ENCODE measurements at places on chromosomes 1 and 21.

DNA sequence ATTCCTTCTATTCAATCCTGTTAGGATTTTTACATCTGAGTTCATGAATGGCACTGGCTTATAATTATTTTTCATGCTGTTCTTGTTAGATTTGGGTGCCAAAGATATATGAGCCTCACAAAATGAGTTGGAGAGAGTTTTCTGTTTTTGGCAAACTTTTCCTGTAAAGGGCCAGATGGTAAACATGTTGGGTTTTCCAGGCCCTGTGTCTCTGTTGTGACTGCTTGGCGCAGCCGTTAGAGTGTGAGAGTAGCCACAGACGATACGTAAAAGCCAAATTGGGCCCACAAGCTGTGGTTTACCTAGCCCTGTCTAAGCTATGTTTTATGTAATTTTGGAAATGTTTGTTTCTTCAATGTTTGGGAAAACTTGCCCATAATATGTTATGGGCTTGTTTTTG, 15.6 kb upstream of the CA6 start:
- DNase-seq: no peak

DNA sequence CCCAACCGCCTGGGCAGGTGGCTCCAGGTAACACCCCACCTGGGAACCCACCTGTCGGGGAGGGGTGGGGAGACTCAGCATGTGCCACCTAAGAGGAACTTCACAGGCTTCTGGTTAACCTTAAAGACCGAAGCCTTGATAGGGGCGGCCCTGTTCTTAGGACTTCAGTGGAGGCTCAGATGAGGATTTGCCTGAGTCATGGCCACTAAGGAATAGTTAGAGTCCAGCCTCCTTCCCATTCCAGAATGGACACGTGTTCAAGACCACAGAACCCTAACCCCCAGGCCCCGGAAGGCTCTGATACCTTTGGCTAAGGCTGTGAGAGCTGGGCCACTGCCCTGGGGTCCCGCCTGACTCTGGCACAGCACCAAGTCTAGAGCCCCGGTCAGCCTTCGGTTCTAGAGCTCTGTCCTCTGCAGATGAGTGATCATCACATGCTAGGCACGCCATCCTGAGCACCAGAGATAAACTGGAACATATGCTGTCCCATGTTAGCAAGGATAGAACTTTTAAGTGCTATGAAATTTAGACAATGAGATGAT, 20.3 kb downstream of the PADI6 start:
- DNase-seq: no peak

- DNase-seq: no peak
Measured at GRCh38 chr1:236458996-236459395, 64.8 kb upstream of the LGALS8 start.

DNA sequence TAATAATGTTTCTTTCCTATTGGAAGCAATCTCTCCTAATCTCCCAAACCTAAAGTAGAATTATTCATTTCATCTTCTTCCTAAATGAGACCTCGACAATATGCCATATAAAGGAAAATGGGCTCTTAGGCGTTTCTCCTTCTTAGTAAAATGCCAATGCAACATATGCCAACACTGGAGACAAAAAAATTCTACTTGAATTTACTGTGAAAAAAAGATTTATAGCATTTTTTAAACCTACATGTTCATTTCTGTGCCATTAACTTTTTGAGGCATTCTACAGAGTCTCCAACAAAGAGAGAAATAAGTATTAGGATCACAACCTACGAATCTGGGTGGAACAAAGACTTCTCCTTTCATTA, 1.3 kb downstream of the WDR47 start:
- DNase-seq: no peak

- no peak for DNase-seq
Measured at GRCh38 chr1:100299521-100300222, 33.7 kb downstream of the RTCA start.

GRCh38 chr1:46030074-46030870, 102.2 kb downstream of the PIK3R3 start:
- DNase-seq: no peak

DNA sequence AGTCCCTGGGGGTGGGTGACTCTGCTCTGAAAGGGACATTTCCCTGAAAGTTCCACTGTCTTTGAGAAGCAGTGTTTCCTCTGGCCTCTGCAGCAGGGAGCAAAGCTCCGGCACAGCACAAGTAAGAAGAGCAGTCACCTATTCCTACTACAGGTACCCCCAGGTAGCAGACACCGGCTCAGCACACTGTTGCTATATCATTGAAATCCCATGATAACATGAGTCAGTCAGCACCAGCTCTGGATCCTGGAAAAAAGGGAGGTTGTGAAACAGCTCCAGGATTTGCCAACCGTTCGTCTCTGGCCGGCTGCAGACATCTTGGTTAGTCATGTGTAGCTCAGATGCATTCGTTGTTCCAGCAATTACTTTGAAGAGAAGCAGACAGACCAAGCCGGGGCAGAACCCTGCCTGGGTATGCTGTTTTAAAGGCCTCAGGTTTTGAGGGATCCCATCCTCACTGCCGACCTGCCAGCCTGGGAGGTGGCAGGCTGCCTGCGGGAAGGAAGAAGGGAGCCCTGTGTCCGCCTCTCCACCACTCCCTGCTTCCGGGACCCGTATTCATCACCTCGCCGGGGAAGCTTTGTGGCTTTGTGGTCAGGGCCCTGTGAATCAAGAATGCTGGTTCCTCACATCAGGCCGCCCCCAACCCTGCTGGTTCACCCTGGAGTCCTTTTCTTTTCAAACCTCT, 139.2 kb downstream of the CLIC6 start:
- DNase-seq: peak; percentile 16

- no peak for DNase-seq
Measured at GRCh38 chr1:236457775-236458174, 63.7 kb downstream of the EDARADD start.

GRCh38 chr1:3139451-3139852, 70.4 kb downstream of the PRDM16 start:
- DNase-seq: no peak

DNA sequence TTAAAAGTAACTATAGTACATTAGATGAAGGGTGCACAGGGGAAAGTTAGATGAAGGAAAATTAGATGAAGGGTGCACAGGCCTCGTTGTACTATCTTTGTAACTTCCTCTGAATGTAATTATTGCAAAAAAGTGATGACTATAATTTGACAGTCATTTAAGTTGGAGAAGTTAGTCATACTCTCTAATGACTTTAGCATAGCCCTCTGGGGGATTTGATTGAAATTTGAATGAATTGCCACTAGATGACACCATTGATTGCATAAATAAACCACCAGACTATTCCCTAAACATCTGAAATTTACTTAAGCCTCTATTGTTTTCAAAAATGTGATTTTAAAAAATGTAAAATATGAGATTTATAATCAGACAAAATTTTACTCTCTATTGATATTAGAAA, 102.6 kb downstream of the TPR start:
- no peak for DNase-seq

GRCh38 chr1:79737193-79737592, 730.7 kb upstream of the ADGRL4 start:
- no peak for DNase-seq

GRCh38 chr21:36803051-36803645, 104.2 kb downstream of the SIM2 start:
- no peak for DNase-seq

DNA sequence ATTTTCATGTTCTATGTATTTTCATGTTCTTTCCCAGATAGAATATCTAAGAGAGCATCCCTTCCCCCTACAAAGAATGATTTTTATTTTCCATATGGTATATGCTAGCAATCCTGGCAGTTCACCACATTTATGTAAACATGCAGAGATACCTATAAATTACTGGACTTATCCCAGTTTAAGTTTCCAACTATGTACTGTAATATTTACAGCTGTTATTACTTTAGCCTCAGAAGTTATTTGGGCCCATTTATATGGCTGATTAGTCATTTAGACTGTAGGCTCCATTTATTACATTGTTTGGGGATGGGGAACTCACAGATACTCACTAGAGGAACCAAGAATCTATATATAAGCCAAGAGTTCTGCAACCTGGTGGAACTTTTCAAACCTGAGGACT, 84.8 kb upstream of the WARS2 start:
- no peak for DNase-seq

DNA sequence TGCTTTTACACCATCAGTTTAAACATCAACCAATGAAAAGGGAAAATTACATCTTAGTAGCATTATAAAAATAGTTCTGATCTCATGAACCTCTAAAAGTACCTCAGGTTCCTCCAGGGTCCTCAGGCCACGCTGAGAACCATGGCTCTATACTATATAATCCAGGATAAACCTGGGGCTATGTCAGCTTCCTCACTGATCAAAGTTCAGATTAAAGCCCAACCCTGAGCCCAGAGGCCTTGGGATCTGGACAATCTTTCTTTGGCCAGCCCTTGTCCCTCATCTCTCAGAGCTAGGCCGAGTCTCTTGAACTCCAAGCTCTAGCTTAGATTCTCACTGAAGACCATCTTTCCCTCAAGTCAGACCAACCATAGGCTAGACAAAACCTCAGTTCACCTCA, 168.3 kb downstream of the PLPP3 start:
- no peak for DNase-seq

DNA sequence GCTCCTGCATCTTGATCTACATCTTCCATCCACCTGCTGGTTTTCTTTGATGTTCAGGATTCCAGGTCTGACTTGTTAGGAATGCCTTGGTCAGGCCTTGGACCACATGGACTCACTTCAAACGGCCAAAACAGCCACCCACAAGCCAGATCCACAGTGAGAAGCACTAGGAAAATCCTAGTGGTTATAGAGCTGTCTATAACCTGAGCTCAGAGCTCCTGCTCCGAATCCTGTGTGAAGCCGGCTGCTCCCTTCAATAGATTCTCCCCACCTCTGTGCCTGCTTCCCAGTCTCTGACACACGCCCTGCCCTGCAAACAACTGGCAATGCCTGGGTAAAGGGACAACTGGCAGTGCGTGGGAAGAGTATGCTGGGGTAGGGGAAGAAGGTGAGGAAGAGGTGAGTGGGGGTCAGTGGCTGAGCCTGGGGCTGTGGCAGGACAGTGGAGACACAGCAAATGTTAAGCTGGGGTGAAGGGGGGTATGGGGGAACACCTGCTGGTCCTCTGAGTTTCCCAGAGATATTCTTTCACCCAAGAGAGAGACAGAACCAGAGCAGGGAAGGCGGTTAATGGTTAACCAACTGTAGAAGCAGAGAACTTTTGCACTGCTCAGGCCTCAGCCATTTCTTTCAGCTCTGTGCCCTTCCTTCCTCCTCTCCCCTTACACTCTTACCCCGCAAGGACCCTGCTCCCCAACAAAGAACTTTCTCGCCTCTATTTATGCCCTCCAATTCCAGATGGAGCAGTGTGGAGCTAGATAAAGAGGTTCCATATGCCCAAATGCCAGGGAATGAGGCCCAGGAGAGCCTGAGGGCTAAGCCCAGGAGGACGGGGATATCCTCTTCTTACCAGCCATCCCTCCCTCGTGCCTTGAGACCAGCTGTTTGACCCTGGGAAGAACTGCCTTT, 4.5 kb downstream of the PLXNA2 start:
- DNase-seq: no peak

DNA sequence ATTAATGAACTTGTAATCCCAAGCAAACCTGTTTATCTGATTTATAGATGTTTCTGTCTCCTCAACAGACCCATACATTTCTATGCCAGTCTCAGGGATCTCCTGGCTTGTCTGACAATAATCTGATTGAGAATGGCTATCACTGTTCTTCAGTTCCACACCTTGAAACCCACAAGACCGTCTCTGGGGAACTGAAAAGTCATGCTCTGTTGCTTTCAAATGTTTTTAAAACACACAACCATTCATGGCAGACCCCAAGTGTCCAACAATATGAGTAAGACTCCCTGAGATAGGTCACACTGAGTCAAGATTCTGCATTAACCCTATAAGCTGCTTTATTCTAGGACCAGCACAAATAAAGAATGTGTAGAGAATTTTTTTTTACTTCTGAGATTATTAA, 611.2 kb upstream of the PLXNA2 start:
- no peak for DNase-seq

DNA sequence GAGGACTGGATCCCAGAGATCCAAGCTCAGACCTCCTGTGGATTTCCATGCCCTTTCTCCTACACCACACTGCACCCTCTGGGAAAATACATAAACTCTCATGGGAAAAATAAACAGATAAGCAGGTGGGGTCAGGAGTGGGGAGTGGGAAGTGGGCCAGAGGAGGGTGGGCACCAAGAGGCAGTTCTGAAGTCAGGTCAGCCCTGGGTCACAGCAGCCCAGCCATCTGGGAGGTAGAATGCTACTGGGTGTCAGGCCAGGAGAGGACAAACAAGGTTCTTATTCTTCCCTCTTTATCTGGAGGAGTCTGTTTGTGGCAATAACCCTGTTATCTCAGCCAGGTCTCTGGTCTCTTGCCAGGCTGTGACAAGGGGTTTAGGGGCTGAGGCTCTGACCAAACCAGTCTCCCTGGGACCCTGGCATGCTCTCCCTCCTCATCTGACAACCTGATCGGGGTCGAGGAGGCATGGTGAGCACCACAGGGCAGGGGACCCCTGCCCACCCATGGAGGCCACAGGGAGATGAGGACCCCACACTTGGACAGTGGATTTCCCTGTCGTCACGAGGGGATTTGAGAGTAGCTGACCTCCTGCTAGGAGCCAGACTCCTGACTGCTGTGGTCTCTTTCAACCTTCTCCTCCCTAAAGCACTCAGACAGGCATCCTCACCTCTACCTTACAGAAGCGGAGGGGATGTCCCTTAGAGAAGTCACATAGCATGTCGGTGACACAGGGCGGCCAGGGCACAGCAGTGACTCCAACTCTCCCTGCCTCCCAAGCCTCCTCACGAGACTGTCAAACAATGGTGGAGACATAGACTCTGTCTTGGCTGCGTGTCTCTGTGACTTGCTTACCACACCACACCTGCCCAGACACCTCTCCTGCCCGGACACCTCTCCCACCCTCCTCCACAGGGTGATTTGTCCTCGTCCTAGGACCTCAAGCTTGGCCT, 51.3 kb upstream of the IFFO2 start:
- no peak for DNase-seq

DNA sequence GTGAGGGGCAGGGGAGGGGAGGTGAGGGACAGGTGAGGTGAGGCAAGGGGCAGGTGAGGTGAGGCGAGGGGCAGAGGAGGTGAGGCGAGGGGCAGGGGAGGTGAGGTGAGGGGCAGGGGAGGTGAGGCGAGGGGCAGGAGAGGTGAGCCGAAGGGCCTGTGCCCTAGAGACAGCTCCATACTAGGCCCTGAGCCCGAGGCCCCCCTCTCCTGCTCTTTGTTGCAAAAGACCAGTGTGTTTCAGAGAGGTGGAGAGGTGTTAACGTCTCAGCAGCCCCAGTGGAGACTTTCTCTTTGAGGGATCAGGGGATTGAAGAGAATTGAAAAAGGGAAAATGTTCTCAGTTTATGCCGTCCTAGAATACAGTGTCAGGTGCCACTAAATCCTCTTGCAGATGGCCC, 44.2 kb downstream of the EPHB2 start:
- no peak for DNase-seq

- peak; percentile 4 for DNase-seq
Measured at GRCh38 chr1:3372317-3372716, 82.1 kb upstream of the ARHGEF16 start.

DNA sequence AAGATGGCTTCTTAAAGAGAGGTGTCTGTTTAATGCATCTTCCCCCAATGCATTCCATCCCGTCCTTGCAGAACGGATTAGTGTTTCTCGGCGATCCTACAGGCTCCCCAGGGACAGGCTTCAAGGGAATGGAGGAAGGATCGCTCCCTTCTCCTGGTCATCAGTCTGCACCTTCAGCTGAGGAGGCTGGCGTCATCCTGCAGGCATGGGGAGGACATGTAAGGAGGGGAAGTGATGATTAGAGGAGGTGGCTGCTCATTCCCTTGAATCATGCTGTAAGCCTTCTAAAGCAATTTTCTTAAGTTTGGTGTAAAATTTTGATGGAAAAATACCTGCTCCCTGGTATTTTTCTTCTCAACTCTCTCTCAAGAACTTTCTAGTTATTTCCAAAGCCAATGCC, 603.6 kb downstream of the NPHP4 start:
- DNase-seq: no peak

- no peak for DNase-seq
Measured at GRCh38 chr1:234111458-234112142, 207.1 kb downstream of the SLC35F3 start.

Measured in stimulated activated CD8-positive, alpha-beta memory T cell treated with anti-CD3 and anti-CD28 coated beads, Interleukin-7, amount 100 ng/mL, for 1 hour (primary cell).